ENCODE measurements at places on chromosomes 11 and 22. TPM values are rescaled to one million over a fixed set of nuclear protein-coding genes. Genes with fewer than 3 reads are reported as not detected.

CARD18 gene
- total RNA-seq = not detected

C11orf24 gene
- total RNA-seq = 40.7 TPM

TSGA10IP gene
- total RNA-seq = not detected

NUDT8 gene
- 39.5 TPM for total RNA-seq

RSF1 gene
- total RNA-seq = 47.7 TPM

MIAT gene
- 11.6 TPM for total RNA-seq

KCNJ11 gene
- 2.4 TPM for total RNA-seq

SCGB1D2 gene
- total RNA-seq = not detected

PDGFB gene
- 1.7 TPM for total RNA-seq

DNA sequence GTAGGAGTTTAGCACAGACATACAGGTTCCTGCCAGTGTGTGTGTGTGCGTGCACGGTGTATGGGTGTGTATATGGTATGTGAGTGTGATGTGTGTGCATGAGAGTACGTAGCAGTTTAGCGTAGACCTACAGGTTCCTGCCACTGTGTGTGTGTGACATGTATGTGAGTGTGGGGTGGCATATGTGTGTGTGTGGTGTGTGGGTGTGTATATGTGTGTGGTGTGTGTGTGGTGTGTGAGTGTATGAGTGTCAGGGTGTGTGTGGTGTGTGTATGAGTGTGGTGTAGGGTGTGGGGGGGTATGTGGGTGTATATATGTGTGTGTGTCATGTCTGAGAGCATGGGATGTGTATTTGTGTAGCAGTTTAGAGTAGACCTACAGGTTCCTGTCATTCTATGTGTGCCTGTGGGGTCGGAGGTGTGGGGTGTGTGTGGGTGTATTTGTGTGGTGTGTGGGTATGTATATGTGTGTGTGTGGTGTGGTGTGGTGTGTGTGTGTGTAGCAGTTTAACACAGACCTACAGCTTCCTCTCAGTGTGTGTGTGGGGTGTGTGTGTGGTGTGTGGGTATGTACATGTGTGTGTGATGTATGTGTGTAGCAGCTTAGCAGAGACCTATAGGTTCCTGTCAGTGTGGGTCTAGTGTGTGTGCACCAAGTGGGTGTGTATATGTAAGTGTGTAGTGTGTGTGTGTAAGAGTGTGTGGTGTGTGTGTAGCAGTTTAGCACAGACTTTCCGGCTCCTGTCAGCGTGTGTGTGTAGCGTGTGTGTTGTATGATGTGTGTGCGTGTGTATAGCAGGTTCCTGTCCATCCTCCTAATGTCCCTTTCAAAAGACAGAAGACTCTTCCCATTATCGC lies 31.8 kb upstream of the TBCEL start:
- H3K36me3 ChIP-seq = no peaks in the 10 kb centered on the region
- DNase-seq = no peak

GRCh38 chr11:44837661-44838060 lies 110.9 kb downstream of the TSPAN18 start:
- H3K4me1 ChIP-seq = no peaks in the 10 kb centered on the region
- peaks cover 7% of the 10 kb centered on the region for H3K27me3 ChIP-seq
- DNase-seq = no peak
- no peaks in the 10 kb centered on the region for H3K36me3 ChIP-seq
- H3K27ac ChIP-seq = no peak overlapping the region
- H3K4me3 ChIP-seq = no peak overlapping the region

DNA sequence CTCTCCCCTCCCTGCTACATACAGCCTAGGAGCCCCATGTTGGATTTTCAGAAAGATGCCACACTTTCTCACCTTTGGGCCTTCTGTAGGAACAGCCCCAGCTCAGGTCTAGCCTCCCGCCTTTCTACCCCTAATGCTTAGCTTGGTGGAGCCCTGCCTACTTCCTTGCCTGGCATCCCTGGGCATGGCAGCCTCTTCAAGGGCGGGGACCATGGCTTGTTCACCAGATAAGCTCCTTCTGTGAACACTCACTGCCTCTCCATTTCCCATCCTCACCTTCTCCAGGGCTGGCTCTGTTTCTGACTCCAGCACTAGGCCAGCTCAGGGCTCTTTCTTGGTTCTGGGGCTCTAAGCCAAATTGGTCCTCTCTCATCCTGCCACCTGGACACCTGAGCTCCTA lies 1.4 kb downstream of the SEPTIN3 start:
- no peak overlapping the region for H3K27ac ChIP-seq
- H3K4me3 ChIP-seq = no peak overlapping the region
- DNase-seq = no peak
- H3K27me3 ChIP-seq = peaks cover 21% of the 10 kb centered on the region
- H3K36me3 ChIP-seq = no peaks in the 10 kb centered on the region

GRCh38 chr11:1088927-1089737 lies 14.5 kb downstream of the MUC2 start:
- H3K4me3 ChIP-seq = no peak overlapping the region
- H3K4me1 ChIP-seq = no peaks in the 10 kb centered on the region
- H3K36me3 ChIP-seq = no peaks in the 10 kb centered on the region
- no peak overlapping the region for H3K27ac ChIP-seq
- no peaks in the 10 kb centered on the region for H3K27me3 ChIP-seq
- DNase-seq = no peak

DNA sequence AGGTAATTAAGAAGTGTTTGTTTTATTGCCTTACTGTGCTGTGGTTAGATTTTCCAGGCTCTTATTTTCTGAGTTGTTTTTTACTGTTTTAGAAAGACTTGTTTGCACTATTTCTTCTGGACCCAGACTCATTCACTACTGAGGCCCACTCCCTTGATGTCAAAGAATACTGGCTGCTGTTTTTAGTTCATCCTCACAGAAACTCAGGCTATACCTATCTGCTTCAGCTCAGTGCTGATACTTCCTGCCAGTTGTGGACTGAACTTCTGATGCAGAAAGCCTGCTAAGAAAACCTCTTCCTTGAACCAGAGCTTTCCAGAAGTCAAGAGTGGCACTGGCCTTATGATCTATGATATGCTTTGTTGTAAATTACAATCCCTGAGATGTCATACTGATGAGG lies 15.9 kb upstream of the PIK3IP1 start:
- no peaks in the 10 kb centered on the region for H3K36me3 ChIP-seq
- peaks cover 28% of the 10 kb centered on the region for H3K4me1 ChIP-seq
- no peaks in the 10 kb centered on the region for H3K27me3 ChIP-seq

- H3K4me3 ChIP-seq = no peak overlapping the region
- H3K27ac ChIP-seq = no peak overlapping the region
- peaks cover 40% of the 10 kb centered on the region for H3K4me1 ChIP-seq
- no peak for DNase-seq
- no peaks in the 10 kb centered on the region for H3K27me3 ChIP-seq
Observed at GRCh38 chr11:9228091-9228490, 37.1 kb downstream of the DENND5A start.

DNA sequence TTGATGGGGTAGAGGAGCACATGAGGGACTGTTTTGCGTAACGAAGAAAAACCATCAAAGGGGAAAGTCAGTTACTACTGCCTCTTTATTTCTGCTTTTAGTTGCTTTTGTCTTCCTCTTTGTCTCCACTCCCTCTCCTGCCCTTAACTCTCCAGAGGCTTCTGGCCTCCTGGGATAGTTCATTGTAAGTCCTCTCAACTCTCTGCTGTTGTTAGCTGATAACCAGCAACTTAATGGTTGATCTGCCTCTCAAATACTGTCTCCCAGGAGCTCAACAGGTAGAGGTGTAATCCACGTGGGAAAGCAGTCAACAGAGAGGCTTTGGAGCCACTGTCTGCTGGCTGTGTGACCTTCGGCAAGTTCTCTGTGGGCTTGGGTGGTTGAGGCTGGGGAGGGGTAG lies 47.3 kb downstream of the CCDC81 start:
- H3K4me3 ChIP-seq = no peak overlapping the region
- peaks cover 5% of the 10 kb centered on the region for H3K4me1 ChIP-seq
- H3K27ac ChIP-seq = no peak overlapping the region
- no peak for DNase-seq

GRCh38 chr11:94405062-94405833 lies 4.0 kb upstream of the GPR83 start:
- H3K4me3 ChIP-seq = no peak overlapping the region
- peaks cover 22% of the 10 kb centered on the region for H3K27me3 ChIP-seq
- H3K36me3 ChIP-seq = peaks cover 28% of the 10 kb centered on the region

DNA sequence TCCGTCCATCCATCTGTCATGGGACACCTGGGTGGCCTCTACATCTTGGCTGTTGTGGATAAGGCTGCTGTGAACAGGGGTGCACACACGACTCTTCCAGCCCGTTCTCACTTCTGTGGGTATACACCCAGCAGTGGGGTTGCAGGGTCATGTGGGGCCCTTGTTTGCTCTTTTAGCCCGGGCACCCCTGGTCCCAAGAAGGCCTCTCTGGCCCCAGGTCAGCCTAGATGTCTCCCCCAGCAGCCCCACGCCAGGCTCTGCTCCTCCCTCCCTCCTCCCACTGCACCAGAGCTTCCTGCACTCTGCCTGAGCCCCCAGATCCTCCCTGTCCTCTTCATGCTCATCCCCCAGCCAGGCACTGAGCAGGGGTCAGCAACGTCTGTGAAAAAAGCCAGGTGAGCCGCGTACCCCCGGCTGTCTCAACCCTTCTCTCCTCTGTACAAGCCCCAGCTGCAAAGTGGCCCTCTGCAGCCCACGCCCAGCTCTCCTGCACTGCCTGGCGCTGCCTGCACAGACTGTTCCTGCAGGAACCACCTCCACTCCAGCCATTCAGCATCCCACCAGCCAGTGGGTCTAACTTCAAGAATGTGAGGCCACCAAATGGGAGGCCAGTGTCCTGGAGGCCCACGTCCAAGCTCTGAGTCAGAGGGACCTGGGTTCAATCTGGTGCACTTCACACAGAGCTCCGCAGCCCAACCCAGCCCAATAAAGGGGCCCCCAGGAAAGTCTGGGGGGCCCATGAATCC lies 1508.9 kb downstream of the BRD1 start:
- no peak overlapping the region for H3K4me3 ChIP-seq
- H3K4me1 ChIP-seq = no peaks in the 10 kb centered on the region
- no peak for DNase-seq
- H3K27ac ChIP-seq = no peak overlapping the region
- H3K27me3 ChIP-seq = peaks cover 2% of the 10 kb centered on the region
- no peaks in the 10 kb centered on the region for H3K36me3 ChIP-seq

- no peak for DNase-seq
- no peaks in the 10 kb centered on the region for H3K27me3 ChIP-seq
- peaks cover 4% of the 10 kb centered on the region for H3K36me3 ChIP-seq
- H3K27ac ChIP-seq = no peak overlapping the region
- no peak overlapping the region for H3K4me3 ChIP-seq
Observed at GRCh38 chr11:121435132-121435531, 17.0 kb upstream of the SORL1 start.

DNA sequence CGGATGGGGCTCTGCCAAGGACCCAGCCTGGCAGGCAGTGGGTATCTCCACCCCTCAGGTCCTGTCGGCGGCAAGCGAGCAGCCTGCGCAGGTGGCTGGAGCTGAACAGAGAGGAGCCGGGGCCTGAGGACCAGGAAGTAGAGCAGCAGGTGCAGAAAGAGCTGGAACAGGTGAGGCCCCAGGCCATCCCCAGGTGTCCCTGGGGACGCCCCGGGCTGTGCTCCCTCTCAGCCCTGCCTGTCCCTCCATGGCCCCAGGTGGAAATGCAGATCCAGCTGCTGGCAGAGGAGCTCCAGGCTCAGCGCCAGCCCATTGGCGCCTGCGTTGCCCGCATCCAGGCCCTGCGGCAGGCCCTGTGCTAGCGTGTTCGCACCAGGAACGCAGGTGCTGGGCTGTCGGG lies 44.0 kb downstream of the PISD start:
- peaks cover 34% of the 10 kb centered on the region for H3K4me1 ChIP-seq
- H3K27ac ChIP-seq = no peak overlapping the region
- no peak for DNase-seq
- H3K27me3 ChIP-seq = no peaks in the 10 kb centered on the region
- no peak overlapping the region for H3K4me3 ChIP-seq

- H3K36me3 ChIP-seq = peaks cover 13% of the 10 kb centered on the region
- H3K4me3 ChIP-seq = no peak overlapping the region
- H3K27me3 ChIP-seq = no peaks in the 10 kb centered on the region
- DNase-seq = no peak
Observed at GRCh38 chr11:72712168-72712751, 38.0 kb upstream of the PDE2A start.

GRCh38 chr11:12182676-12183541 lies 72.5 kb downstream of the MICAL2 start:
- H3K4me3 ChIP-seq = no peak overlapping the region
- no peaks in the 10 kb centered on the region for H3K27me3 ChIP-seq

DNA sequence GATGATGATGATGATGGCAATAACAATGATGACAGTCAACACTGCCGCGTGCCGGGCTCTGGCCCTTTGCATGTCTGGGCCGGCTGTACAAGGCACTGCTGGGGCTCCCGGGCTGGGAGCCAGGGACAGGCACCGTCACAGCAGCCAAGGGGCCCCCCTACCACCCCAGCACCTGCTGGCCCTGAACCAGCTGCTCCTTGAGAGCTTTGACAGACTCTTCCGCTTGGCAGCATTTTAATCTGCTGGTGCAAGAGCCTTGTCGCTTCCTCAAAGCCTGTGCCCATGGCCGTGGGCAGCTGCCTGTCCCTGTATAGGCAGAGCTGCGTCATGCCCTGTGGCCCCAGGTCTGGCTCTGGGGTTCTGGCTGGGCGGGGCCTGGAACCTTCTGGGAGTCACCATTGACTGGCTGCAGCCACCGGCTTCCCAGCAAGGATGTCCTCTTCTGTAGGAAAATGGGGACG lies 12.9 kb upstream of the MUC6 start:
- no peaks in the 10 kb centered on the region for H3K4me1 ChIP-seq
- peaks cover 7% of the 10 kb centered on the region for H3K27me3 ChIP-seq
- no peak overlapping the region for H3K27ac ChIP-seq
- no peak overlapping the region for H3K4me3 ChIP-seq
- H3K36me3 ChIP-seq = no peaks in the 10 kb centered on the region

- no peak for DNase-seq
- no peak overlapping the region for H3K27ac ChIP-seq
- H3K36me3 ChIP-seq = peaks cover 21% of the 10 kb centered on the region
- no peaks in the 10 kb centered on the region for H3K27me3 ChIP-seq
- H3K4me3 ChIP-seq = no peak overlapping the region
- peaks cover 37% of the 10 kb centered on the region for H3K4me1 ChIP-seq
Observed at GRCh38 chr11:35682230-35683173, 19.9 kb downstream of the TRIM44 start.

DNA sequence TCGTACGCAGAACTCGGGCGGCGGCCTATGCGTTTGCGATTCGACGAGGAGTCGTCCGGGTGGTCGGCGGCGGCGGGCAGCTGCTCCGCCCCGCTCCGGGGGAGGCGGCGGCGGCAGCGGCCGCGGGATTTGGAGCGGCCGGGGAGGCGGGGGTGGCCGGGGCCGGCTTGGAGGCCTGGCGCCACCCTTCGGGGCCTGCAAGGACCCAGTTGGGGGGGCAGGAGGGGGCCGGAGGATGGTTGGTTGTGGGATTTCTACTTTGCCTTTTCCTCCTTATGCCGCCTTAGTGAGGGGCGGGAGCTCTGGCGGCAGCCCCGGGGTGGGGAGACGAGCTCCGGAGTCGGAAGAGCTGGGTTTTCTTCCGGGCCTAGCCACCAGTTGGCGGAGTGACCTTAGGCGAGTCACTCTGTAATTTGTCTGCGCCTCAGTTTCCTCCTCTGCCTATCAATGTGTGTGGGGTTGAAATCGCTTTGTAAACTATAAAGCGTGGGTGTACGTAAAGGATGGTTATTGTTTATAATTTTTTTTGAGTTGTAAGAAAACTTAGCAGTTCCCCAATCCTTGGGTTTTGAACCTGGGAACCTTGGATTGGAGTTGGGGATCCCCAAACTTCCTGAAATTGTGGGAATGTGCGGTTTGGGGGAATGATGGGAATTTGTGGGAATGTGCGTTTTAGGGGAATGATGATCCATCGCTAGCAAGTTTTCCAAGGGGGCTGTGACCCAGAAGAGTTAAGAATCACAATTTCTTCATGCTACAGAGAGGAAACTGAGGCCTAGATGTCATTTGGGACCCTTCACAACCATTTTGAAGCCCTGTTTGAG lies 679 bp downstream of the TUG1 start:
- peak; percentile 40 for DNase-seq
- H3K4me3 ChIP-seq = peak overlapping the region; percentile 86
- peak overlapping the region; percentile 97 for H3K27ac ChIP-seq
- H3K4me1 ChIP-seq = peaks cover 51% of the 10 kb centered on the region
- H3K27me3 ChIP-seq = no peaks in the 10 kb centered on the region

Data from activated CD8-positive, alpha-beta T cell treated with anti-CD3 and anti-CD28 coated beads for 36 hours (primary cell).